ENCODE measurements at places on chromosomes 1 and 21.

DNA sequence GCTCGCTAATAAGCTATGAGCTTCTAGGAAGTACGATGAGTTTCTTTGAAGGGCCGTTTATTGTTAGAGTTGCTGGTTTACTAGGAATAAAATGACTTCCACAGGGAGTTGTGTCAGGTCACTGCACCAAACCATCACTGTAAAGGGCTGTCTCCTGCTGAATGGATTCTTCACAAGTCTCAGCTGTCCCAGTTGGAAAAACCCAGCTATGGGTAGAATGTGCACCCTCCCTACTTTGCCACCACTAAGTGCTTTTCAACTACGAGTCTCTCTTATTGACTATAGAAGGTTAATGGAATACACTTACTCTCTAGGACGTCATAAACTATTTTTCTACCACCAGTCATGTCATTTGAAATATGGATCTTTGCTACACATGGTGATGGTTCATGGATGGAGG, 94.8 kb upstream of the BMP8A start:
- DNase-seq, result no peak

DNA sequence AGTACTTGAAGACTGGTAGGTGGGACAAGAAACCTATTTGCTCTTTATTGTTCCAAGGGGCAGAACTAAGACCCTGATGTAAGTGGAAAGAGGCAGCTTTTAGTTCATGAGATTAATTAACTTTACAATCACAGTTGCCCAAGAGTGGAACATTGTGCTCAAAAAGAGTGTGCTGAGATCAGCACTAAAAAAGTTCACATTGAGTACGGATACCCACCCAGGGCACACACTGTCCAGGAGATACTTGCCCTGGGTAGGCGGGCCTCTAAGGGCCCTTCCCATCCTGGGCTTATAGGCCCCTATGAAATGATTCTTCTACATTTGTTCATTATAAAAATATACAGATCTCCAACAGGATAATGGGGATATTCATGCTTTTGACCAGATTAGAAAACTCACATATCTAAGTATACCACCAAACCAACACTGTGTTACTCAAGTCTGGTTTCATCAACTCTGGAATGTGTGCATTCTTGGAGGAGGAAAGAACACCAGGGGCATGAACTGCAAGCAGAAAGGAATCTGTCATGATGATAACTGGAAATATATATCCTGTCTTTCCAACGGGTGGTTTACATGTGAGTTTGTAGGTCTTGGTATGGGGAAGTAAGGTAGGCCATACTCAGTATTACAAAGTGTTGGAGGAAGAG, 626.2 kb downstream of the SMYD3 start:
- no peak for DNase-seq

- DNase-seq, result no peak
These were observed 131.6 kb downstream of the LHX8 start for GRCh38 chr1:75265792-75266191.

- no peak for DNase-seq
These were observed 16.7 kb downstream of the DYNLT5 start for GRCh38 chr1:66768965-66769364.

DNA sequence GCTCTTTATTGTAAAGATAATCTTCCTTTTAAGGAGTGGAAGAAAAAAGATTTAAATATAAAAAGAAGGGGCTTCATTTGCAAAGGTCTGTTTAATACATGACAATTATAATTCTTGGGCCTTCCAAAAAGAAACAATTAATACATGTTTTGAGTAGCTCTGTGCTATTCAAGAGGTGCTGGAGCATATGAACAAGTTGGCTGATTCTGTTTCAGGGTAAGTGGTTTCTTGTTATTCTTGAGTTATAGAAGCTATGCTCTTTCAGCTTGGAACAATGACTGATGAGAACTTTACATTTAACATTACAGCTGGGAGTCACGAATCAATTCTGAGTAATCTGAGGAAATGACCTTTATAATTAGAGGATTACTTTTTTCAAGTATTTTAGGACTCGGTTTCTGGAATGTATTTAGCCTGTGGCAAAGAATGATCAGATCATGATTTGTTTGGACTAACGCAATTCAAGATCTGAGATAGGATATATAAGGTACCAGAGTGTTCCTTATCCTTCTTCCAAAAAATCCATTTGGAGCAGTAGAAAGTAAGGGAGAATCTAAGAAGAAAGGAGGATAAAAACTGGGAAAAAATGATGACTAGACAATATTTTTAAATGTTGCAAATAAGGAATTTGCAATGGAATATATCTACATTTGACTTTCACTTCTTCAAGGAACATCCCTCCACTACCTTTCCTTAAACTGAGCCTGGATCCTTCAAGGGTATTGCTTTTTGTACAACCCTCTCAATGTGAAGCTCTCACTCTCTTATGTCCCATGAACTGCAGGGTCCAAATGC, 77.1 kb upstream of the KCTD3 start:
- DNase-seq, result no peak

GRCh38 chr1:179042087-179042486, 16.4 kb downstream of the FAM20B start:
- no peak for DNase-seq

DNA sequence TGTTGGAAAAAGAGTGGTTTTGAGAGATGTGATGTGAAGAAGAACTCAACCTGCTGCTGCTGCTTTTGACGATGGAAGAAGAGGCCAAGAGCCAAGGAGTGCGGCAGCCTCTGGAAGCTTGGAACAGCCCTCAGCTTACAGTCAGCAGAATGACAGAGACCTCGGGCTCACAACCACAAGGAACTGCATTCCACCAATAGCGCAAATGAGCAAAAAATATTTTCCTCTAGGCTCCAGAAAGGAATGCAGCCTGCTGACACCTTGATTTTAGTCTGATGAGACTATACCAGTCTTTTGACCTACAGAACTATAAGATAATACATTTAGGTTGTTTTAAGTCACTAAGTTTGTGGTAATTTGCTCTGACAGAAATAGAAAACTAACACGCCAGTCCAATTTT, 10.2 kb downstream of the SDHB start:
- no peak for DNase-seq

- DNase-seq, result no peak
These were observed 1.5 kb upstream of the GPX7 start for GRCh38 chr1:52600533-52601179.

DNA sequence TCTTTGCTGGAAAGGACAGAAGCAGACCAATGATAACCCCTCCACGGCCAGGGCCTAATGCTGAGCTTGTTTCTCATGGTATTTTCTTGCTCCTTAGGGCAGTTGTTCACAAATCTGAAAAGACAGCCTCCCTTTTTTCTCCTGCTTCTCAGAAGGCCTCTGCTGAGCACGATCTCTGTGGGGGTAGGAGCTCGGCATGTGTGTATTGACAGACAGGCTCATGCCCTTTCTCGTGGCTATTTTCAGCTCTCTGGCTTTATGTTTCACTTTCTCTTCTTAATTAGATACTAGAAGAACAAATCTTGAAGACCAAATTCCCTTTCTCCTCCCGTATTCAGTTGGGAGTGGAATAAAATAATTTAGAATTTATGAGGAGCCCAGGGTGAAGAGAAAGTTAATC, 768 bp upstream of the RIIAD1 start:
- DNase-seq, result no peak

DNA sequence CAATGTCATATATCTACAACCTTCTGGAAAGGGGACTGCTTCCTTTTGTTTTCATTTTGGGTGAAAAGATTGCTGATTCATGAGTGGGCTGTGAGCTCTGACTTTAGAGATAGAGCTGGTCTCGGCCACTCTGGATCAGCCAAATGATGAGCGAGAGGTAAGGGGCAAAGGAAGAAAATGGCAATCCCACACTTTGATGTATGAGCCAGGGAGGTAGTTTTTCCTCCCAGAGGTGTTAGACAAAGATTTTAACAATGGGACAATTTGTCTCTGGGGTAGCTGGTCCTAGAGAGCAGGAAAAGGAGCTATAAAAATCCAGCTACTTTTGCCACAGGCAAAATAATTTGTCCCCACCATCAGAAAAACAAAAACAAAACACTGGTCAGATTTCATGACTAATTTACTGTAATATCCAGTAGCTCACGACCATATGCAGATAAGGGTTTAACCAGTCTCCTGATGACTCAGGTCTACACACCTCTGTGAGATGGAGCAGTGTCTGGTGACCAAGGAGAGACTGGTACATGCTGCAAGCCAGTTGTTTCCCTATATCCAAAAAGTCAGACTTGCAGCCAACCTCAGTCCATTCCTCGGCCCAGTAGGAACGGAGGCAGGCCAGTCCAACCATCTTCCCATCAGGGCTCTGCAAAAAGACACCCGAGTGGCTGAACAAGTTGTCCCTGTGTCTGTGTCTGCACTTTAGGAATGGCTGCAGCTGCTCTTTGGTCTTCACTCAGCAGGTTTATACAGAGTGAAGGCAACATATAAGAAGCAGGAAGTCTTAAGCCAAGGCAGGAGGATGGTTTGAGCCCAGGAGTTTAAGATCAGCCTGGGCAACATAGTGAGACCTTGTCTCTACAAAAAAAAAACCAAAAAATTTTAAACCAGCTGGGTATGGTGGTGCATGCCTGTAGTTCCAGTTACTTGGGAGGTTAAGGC, 29.2 kb downstream of the DNASE2B start:
- DNase-seq, result no peak

DNA sequence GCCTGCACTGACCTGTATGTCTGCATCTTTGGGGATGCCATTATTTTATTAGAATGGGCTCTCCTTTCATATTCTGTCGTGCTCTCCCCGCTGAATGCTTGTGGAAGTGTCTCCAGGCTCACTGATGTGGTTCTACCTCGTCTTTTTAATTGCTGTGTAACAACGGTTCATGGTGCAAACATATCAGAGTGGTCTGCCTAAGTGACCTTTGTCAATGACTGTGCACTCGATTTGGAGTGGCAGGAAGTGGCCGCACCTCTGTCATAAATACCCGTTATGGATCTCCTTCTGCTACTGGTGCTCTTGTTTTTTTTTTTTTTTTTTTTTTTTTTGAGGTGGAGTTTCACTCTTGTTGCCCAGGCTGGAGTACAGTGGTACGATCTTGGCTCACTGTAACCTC, 38.3 kb downstream of the SPSB1 start:
- no peak for DNase-seq

GRCh38 chr1:35173909-35174540, 18.9 kb downstream of the SFPQ start:
- DNase-seq, result no peak

DNA sequence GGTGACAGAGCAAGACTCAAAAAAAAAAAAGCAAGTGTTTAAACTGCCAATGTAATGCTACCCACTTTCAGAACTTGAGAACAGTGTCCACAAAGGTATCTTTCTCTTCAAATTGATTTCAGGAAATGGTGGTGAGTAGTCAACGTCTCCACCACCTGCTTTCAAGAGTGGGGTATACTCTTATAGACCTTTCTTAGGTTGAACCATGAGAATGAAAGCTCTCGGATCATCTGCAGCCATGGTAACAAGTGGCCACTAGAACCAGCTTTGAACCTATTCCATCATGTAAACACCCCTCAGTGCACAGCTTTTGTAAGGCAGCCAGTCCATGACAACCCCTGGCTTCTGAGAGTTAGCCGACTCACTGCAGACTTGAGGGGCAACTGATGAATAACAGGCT, 107.4 kb downstream of the NTPCR start:
- no peak for DNase-seq

DNA sequence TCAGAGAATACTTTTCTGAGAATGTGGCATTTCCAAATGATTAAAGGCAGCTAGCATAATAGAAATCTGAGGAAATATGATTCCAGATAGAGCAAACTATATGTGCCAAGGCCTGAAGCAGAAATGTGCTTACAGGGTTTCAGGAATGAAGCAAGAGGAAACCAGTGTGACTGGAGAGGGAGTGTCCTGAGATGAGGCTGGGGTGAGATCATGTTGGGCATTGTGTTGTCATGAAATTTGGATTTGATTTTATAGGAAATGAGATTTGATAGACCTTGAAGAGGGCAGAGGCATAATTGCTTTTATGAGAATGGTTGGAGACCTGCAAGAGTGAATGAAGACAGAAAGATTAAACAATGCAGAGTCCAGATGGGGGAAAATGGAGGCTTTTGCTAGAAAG, 338.1 kb upstream of the SNX7 start:
- peak; percentile 67 for DNase-seq

DNA sequence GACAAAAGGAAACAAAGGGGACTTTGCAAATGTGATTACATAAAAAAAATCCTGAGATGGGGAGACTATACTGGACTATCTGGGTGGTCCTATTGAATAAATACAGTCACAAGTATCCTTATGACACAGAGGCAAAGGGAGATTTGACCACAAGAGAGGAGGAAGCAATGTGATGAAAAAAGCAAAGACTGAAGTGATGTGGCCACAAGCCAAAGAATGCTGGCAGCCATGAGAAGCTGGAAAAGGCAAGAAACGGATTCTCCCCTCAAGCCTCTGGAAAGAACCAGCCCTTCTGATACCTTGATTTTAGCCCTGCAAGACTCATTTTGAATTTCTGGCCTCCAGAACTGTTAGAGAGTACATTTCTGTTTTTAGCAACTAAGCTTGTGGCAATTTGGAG, 36.4 kb downstream of the OLFML2B start:
- no peak for DNase-seq

GRCh38 chr1:163161337-163161736, 41.4 kb downstream of the RGS5 start:
- no peak for DNase-seq

DNA sequence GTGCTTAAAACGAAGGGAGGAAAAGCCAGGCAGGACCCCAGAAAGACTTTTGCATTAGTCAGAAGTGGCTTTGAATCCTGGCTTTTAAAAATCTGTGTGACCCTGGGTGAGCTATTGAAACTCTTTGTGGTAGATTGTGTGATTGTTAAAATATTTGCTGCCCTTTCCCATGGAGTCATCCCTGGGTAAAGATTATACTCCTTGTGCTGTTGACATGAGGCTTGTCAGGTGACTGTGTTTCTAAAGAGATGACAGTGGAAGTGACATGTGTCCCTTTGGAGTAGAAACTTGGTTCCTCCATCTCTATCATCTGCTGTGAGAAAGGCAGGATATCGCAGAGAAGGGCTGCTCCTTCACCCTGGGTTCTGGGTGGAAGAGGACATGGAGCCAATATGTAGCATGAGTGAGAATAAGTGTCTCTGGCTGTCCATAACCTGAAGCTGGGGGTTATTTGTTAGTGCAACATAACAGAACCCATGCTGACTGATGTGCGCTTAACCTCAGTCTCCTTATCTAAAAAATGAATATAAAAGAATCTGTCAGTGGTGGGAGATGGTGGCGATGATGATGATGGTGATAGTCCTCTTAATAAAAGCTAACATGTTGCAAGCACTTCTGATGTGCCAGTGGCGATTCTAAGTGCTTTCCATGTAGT, 187.6 kb downstream of the RHOU start:
- DNase-seq, result no peak

- no peak for DNase-seq
These were observed 203.6 kb downstream of the PCP4 start for GRCh38 chr21:40070871-40071270.

GRCh38 chr1:183027791-183028190, 4.6 kb downstream of the LAMC1 start:
- DNase-seq, result no peak

GRCh38 chr21:44626262-44626661, 631 bp upstream of the KRTAP10-9 start:
- DNase-seq, result no peak
